MCF 10A (cell line): ENCODE measurements at places on chromosomes 3 and 15. TPM values are rescaled to one million over a fixed set of nuclear protein-coding genes. Genes with fewer than 3 reads are reported as not detected.
A peak's percentile ranks its signal among the peaks of the same experiment; 100 is the strongest.

DNA sequence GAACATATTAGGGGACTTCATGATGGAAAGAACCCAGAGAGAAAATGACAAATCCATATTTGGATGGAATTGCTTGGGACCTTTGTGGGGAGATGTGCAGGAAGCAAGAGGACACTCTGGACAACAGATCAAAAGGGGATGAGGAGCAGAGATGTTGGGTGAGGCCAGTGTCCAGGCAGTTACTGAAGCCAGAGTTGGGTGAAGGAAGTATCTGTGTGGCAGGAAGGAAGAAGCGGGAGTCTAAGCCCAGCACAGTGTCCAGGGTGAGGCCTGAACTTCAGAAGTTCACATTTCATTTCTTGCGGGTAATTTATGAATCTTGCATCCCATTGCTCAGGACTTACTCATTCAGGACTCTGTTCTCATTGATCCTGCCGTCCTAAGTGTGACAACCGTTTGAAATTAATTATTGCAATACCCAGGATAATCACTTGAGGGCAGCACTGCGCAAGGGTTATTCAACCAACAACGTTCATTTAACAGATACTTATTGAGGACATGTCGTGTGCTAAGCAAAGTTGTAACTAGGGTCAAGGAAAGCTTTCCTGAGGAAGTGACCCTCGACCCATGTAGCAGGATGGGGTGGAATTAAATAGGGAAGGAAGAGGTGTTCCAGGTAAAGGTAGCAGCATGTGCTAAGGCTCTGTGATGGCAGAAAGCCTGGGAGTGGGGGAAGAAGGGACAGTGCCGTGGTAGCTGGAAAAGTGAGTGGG lies 61.3 kb upstream of the CMTM8 start:
- DNase-seq: peak; percentile 76

DNA sequence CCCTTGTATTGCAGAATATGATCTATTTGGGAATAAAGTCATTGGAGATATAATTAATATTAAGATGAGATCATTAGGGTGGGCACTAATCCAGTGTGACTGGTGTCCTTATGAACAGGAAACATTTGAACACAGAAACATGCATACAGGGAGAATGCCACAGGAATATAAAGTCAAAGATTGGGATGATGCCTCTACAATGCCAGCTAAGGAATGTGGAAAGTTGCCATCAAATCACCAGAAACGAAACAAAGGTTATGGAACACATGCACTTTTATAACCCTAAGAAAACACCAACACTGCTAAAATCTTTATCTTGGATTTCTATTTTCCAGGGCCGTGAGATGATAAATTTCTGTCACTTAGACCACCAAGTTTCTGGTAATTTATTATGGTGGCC lies 442.4 kb upstream of the BCHE start:
- DNase-seq: no peak

GRCh38 chr3:42229942-42230688 lies 35.9 kb downstream of the CCK start:
- DNase-seq: peak; percentile 50

DNA sequence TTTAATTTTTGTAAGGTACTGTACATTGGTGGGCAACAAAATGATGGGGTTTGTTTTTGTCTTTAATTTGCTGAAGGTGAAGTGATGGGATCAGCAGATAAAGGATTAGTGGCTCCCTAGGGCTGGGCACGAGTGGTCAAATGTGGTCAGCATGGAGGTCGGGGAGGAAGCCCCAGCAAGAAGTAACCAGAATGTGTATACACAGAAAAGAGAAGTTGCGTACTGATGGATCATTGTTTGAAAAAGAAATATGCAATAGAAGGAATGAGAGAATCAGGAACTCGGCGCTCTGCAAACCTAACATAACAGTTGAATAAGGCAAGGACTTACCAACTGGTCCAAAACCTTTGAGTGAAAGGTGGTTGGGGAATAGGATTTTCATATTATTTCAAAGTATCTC lies 1.5 kb downstream of the TMOD2 start:
- no peak for DNase-seq

Gene GANC
- total RNA-seq: 24.0 and 31.7 TPM in 2 replicates

Gene GRIP2
- total RNA-seq: not detected in 2 replicates

DNA sequence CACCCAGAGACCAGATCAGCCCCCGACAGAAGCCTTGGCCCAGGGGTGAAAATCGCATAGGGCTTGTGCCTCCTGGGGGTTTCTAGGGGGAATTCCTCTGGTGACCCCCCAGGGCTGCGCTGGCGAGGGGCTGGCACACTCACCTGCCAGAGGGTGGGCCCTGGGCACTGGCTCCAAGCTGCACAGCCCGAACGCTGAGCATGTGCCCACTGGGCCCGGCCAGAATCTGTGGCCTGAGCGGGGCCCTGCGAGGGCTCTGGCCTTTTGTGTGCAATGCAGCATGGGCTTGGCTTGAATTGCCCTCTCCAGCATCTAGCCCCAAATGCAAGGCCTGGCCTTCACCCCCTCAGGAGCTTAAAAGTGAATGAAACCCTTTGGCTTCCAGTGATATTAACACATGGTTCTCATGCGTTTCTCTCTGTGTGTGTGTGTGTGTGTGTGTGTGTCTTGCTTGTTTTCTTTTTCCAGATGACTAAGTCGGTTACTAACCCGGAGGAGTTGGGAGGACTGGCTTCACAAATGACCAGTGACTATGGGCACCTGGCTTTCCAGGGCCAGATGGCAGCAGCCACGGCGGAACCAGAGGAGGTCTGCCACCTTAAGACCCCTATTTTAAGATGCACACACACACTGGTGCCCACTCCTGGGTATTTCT lies 259.1 kb upstream of the TPM1 start:
- DNase-seq: peak; percentile 61

- peak; percentile 12 for DNase-seq
Measured at GRCh38 chr3:100226712-100227429, 33.9 kb upstream of the TBC1D23 start.

GRCh38 chr3:105140899-105141367 lies 225.8 kb upstream of the ALCAM start:
- peak; percentile 20 for DNase-seq

Gene GOLGA8F
- 0.15 TPM in 1 of 2 replicates, not detected in the other for total RNA-seq

DNA sequence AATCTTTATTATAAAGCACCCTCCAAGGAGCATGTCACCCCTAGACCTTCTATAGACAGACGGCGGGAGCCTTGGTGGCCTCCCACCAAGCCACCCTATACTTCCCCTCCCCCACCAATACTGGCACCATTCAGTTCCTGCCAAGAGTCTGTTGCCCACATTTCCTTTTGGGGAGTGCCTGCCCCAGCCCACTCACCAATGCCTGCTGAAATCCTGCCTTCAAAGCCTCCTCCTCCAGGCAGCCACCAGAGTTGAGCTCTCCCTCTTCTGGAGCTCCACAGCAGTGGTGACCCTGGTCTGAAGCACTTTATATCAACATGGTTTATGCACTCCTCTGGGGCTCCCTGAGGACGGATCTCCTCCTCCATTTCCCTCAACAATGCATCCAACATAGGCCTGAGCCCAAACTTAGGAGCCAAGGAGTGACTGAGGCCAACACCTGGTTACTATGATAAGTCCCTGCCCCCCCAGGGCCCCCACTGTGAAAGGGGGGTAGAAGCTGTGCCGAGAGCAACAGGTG lies 8.8 kb downstream of the CCDC33 start:
- DNase-seq: no peak
